Activated CD4-positive, alpha-beta T cell treated with anti-CD3 and anti-CD28 coated beads, Interleukin-2, amount 10 ng/mL, durations not matched to agents 7 days and 5 days (primary cell): ENCODE measurements at places on chromosomes 3 and 15. TPM values are rescaled to one million over a fixed set of nuclear protein-coding genes. Genes with fewer than 3 reads are reported as not detected.

Gene CORO2B
- not detected for total RNA-seq

GRCh38 chr3:163953526-163953925 is 1124.8 kb downstream of the SI start:
- no peak for DNase-seq

DNA sequence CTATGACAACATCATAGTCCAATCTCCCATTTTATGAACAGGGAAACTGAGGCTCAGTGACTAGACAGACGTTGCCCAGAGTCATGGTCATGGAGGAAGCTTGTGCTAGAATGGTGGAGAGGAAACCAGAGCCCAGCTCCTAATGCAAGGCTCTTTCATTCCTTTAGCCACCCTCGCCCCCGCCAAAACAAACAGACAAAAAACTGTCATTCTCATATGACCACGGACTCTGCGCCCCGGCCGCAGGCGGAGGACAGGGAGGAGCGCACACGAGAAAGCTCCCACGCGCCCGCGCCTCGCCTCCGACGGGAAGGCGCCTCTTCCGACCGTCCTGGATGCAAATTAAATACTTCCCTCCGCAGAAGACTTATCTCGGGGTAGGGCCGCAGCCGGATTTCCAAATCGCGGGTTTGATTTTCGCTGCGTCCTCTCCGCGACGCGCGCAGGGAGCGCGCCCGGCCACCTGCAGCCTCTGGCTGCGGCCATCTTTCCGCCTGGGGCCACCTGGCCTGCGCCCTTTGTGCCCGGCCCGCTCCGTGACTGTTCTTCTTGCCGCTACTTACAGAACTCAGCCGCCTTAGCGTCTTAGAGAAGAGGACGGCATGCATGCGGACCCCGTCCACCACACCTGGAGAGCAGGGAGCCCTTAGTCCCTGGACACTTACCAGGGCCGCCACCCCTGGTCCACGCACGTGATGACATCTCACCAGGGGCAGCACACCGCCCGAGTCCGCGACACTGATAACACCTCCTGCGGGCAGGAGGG is 670 bp upstream of the ATP13A3 start:
- DNase-seq: peak; percentile 43

Gene ARMC8
- total RNA-seq: 53.2 TPM

DNA sequence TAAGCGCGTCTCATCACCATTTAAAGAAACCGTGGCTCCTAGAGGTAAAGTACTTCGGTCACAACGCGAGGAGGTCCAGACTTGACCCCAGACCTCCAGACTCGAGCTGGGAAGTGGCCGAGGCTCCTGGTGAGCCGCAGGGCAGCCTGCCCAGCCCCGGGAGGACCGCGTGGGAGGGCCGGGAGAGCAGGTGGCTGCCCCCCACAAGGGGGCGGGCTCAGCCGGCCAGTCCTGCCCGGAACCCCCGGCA is at the start of gene SLC27A2:
SLC27A2 (plus strand) TSS at position 228 of the 250 bp plus-strand sequence. CDS start 232 bp downstream, outside the sequence.
- no peak for DNase-seq

- DNase-seq: peak; percentile 63
These were observed 1.1 kb downstream of the EDEM1 start for GRCh38 chr3:5188419-5189221.

Gene IL17RD
- total RNA-seq: not detected

GRCh38 chr3:55538158-55538557 is 51.1 kb upstream of the WNT5A start:
- no peak for DNase-seq

Gene JAGN1
- total RNA-seq: 29.6 TPM

DNA sequence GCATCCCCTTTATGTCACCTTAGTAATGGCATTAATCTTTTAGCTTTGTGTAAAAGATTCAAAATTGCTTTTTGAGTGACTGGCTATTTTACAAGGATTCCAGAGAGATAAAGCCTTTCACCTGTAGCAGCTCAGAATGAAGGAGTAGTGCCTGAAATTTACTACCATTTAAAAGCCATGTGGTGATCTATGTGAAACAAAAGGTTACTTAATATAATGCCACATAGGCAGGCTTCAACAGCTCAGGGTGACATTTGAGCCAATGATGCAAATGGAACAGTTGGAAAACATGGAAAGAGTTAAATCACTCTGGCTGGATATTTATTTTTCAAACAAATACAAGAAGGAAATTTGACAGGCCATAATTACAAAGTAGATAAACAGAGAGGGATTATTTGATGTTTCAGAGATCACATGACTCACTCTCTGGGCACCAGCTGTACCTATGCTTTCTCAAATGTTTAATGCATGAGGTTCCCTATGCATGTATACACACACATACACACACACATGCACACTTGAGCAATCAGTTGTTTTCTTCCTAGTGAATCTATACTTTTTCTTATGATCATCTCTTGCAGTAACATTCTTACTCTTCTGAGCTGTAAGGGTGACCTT is 171.5 kb downstream of the ZMAT3 start:
- no peak for DNase-seq

Gene OSTN
- total RNA-seq: not detected

Gene DHFR2
- total RNA-seq: 8.4 TPM

- DNase-seq: no peak
These were observed 290.4 kb upstream of the CTDSPL start for GRCh38 chr3:37571269-37571668.

Gene CGNL1
- total RNA-seq: not detected

DNA sequence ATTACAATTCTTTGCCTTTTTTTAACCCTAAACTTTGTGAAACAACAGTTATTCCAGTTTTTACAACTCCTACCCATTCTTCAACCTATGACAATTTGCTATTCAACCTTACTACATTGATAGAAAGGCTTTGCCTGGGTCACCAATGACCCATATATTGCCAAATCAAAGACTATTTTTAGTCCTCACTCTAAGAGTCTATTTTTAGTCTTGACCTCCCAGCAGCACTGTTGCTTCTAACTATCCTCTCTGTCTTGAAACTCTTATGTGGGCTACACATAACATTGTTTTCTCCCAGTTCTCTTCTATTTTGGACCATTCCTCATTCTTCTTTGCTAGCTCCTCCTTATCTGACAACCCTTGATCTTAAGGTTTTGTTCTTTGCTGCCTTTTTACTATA is 71.4 kb downstream of the C3orf80 start:
- no peak for DNase-seq

GRCh38 chr3:177680472-177680821 is 483.2 kb upstream of the TBL1XR1 start:
- DNase-seq: no peak

DNA sequence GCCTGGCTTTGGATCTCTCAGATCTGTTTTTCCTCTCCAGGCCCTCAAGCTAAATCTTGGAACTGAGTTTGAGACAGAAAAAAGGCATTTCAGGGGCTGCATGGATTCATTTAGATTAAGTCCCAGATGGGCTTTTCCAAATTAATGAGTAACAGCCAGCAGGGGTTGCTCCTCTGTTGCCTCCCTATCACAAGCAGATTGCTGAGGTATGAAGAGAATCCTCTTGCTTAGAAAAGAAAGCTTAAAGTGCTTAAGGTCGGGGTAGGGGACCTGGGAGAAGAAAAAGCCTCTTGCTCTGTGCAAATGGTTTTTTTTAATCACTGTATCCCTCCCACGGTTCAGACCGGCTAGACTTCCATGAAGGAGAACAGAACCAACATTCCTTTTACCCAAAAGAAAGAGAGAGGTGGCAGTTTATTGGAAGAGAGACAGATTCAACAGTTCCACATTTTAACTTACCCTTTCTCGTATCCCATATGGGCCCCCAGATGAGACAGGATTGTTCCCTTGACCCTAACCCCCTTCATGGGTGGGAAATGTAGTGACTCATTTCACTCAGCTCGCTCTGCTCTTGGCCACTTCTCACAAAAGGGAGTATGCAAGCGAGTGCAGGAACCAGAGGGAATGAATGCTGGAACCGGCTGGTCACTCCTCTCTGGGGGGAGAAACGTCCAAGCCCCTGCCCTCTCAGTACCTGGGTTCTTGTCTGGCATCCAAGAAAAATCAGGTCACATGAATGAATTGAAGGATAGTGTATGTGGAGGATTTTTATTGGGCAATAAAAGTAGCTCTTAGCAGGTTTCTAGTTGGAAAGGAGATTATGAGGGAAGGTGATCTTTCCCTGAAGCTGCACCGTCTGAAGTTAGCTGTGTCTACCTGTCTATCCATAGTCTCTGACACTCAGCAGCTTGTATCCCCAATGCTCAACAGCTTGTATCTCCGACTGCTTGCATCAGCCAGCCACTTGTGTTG is 745.2 kb downstream of the SI start:
- DNase-seq: no peak

- DNase-seq: no peak
These were observed 61.3 kb downstream of the ZDHHC19 start for GRCh38 chr3:196149831-196150301.

Gene B4GALT4
- total RNA-seq: 16.1 TPM

- no peak for DNase-seq
These were observed 33.0 kb downstream of the DNAH1 start for GRCh38 chr3:52349131-52349530.

- DNase-seq: no peak
These were observed 3.6 kb downstream of the PLIN1 start for GRCh38 chr15:89675606-89676005.

Gene REC114
- not detected for total RNA-seq

GRCh38 chr3:1164101-1164500 is 71.3 kb downstream of the CNTN6 start:
- DNase-seq: no peak

GRCh38 chr3:134312873-134313846 is 61.1 kb downstream of the AMOTL2 start:
- no peak for DNase-seq

DNA sequence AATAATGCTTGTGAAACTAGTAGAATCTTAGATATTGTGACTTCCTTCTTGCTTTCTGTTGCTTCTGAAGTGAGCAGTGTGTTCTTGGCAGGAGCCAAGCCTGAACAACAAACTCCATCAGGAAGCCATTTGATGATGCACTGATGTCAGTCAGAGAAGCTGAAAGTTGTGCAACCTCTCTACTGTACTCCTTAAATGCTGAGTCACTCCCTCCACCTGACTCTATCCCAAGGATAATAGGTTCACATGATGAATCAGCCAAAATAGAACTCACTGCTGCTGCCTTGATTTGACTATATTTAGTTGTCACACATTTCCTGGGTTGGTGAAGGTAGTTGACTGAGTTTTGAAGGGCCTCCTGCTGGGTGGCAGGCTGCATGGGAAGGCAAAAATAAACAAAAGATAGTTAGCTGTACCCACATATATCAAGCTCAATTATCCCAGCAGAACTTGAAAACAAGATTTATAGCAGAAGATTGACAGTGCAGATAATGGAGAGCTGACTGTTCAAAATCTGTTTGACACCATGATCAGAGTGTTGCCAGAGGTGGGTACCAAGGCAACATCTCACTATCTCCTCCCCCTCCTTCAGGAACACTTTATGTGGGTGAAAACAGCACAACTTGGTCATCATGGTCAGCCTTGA is 328.4 kb upstream of the DPH6 start:
- DNase-seq: no peak

GRCh38 chr3:128515967-128516366 is 23.0 kb upstream of the GATA2 start:
- DNase-seq: no peak

Gene B3GALNT1
- 2.9 TPM for total RNA-seq

GRCh38 chr3:46261926-46262594 is 19.8 kb downstream of the CCR3 start:
- no peak for DNase-seq

Gene MAP4
- total RNA-seq: 110 TPM

Gene PPM1L
- 5.8 TPM for total RNA-seq
